ENCODE measurements at places on chromosomes 7 and 10.

DNA sequence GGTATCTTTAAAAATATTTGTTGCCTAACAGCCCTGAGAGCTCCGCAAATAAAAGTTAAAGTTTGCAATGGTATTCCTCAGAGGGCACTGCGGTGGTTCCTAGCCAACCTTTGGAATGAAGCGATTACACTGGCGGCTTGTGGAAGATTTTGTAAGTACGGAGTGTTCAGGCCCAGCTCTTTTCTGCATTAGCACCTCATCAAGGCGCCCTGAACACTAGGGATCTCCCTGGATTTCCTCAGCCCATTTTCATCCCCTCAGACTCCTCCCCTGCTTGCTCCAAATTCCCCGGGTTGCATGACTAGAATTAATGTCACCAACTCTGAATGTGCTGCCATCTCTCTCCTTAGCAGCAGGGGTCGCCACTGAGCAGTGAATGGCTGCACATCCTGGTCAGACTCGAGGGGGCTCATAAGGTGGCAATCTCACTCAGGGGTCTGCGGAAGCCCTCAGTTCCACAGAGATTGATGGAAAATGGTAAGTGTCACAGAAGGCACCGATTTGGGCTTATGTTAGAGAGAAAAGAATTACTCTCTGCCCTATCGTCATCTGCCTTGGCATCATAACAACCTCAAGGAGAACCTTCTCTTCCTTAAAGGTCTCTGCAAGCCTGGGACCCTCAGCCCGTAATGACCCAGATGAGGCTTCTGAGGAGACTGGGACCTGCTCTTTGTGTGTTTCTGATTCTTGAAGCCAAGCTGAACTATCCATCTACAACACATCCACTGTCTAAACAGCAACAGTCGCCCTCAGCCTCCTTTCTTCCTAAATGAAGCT lies 262.8 kb upstream of the AOAH start:
- peak; percentile 44 for DNase-seq

DNA sequence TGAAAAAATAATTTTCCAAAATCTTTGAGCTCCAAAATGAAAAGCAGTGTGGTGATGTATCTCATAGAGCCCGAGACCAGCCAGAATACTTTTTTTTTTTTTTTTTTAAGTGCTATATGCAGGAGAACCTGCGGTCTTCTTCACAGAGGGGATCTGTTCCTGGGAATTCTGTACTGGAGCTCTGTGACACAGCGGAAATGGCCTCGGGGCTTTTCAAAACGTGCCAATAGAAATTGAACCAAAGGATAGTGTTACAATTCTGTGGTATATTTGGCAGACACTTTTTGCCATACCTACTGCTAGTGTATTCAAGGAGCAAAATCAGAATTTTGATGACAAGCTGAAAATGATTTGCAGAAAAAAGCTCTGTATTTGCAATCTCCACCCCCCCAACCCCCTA lies 1429.3 kb upstream of the LRRTM3 start:
- DNase-seq, result no peak

DNA sequence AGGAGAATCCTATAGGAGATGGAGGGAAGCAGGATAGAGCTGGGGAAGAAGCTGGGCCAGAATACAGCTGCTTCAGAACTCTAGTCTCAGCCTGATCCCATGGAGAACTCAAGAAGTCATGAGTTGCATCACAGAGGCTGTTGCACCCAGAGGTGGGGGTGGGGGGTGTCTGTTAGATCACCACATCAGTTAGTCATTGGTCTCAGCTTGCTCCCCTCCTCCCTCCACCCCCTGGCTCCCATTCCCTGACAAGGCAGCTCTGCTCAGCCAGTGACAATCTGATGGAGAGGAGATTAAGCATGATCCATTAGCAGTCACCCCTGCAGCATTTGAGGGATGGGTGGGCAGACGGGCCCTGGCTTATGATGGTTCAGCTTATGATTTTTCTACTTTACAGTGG lies 58.4 kb upstream of the FGL2 start:
- no peak for DNase-seq

DNA sequence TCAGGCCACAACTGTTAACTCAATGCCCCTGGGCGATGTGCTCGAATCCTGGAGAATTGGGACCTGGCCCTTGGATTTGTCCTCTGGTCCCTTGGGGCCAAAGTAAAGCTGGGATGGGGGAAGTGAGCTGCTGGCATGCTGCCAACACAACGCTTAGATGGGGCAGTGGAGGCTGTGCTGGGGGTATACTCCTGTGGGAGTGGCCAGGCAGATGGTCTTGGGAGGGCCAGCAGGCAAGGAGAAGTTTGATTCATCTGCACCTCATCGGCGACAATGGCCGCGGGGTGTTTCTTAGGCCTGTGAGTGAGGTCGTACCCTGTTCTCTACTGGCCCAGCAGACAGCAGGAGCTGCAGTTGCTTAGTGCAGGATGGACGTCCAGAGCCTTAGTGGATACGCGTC lies 139.0 kb upstream of the MTPN start:
- DNase-seq, result no peak

DNA sequence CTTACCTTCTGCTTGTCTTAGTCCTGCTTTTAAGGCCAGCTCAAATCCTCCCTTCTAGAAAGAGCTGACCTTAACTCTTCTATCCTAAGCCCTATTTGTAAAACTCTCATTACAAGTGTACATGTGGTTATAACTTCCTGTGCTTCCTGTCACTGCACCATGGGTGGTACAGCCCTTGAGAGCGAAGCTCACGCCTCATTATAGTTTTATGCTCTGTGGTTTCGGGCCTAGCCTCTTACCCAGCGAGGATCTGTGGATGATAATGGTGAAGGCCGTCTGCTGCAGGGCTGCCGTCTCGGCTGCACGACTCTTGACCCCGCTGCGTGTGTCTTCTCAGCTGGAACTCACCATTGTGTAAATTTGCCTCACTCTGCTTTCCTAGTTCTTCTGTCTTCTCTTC lies 74.6 kb downstream of the CUL1 start:
- DNase-seq, result no peak

DNA sequence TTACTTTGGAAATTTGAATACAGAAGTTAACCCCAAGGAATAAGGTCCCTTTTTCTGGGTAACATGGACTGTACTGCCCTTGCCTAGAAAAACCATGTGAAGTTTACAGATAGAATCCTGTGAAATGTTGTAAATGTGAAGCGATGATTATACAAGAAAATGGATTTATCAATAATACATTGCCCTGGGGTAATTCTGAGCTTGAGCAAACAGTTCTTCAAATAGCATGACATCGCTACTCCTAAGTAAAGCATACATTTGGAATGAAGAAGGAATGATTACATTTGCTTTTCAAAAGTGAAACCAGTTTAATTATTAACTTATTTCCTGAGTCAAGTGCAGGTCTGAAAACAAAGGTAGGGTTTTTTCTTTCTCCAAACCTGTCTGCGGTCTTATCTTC lies 43.3 kb upstream of the FZD8 start:
- DNase-seq, result no peak

DNA sequence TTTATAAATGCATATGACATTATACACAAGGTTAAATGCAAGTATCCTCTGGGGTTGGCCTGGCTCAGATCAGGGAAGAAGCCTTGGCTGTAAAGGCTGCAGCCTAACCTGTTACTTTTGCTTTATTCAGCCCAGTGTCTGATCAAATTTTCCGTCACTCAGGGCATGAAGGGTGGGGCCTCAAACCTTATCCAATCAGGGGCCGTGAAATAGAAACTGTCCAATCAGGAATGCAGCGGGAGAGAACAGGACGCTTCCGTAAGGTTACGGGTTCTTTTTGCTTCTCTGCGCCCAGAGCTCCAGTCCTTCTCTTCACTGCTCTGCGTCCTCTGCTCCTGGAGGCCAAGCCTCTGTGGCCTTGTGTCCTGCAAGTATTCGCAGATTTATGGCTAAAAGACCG lies at the start of gene ZNF716:
Gene ZNF716, plus strand, starts transcription at position 274 of the 400 bp plus-strand sequence. Its CDS starts 112 bp downstream, at position 386.
- no peak for DNase-seq

DNA sequence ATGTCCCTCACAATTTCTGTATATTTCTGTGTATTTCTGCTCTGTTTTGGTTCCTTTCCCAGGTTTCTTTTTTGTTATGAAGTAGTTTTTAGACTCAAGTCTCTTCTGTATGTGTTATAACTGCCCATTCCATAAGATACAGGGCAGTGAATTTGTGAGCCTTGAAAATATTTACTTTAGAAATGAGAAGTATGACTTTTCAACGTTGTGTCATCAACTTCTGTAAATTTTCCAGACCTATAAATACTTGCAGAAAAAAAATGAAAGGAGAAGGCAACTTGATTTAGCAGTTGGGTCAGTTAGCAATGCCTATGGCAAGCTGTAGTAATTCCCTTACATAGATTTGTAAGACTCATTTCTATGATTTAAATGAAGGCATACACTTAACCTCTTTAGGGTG lies 11.5 kb downstream of the EGFR start:
- no peak for DNase-seq

- no peak for DNase-seq
These were observed 151.6 kb downstream of the CACNA2D1 start for GRCh38 chr7:82291931-82292330.

DNA sequence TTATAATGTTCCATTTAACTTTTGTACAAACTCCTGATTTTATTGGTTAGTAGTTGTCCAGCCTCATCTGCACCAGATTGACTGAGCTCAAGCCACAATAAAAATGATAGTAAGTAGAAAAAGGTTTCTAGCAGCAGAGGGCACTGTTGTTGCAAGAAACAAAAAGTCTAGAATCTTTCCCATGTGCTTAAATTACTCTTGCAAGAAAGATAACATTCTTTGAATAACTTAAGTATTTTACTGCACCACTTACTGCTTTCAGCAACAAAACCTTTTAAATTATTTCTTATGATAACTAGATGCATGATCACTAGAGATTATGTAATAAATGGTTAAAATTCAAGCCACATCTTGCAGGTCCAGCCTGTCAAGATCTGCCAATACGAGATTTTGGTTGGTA lies 27.0 kb downstream of the LMOD2 start:
- DNase-seq, result no peak

DNA sequence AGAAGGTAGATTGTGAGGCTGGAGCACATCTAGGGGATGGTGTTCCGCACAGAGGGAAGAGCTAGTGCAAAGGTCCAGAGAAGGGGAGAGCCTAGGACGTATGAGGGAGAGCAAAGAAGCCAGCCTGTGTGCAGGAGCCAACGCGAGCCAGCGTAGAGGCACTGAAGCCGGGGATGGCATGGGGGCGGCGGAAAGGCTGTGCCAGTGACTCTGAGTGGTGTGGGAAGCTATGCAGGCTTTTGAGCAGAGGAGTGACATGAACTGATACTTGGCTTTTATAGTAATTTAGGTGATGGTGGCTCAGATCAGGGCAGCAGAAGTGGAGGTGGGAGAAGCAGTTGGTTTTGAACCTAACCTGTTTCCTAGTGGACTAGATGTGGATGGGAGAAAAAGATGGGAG lies 65.8 kb downstream of the ATXN7L1 start:
- no peak for DNase-seq

DNA sequence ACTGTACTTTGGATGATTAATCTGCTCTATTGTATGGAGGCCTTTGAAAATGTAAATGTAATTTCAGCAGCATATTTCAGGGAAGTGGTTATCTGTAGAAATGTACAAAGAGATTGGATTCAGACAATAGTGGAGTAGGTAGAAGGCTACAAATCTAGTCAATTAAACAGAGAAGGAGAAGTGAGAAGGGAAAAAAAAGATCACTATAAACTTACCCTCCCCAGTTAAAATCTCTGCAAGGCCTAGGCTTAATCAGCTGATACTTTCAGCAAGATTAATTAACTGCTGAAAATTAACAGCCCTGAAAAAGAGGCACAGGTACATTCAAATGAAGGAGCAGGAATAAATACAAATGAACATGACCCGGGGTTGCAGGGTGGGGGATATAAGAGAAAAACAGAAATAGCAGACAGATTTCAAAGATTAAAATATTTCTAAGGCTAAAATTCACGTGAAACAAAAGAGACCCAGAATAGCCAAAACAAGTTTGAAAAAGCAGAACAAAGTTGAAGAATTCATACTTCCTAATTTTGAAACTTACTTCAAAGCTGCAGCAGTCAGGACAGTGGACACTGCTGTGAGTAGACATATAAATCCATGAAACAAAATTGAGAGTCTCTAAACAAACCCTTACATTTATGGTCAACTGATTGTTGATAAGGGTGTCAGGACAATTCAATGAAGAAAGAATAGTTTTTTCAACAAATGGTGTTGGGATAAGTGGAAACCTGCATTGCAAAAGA lies 96.0 kb downstream of the NRCAM start:
- no peak for DNase-seq

GRCh38 chr7:30285536-30286284 lies 1.3 kb downstream of the ZNRF2 start:
- DNase-seq, result peak; percentile 28

GRCh38 chr10:119700321-119700954 lies 25.4 kb upstream of the INPP5F start:
- DNase-seq, result no peak

Data from stimulated activated CD8-positive, alpha-beta memory T cell treated with anti-CD3 and anti-CD28 coated beads, Interleukin-15, amount 100 ng/mL, for 24 hours (primary cell).